Fibroblast of lung (primary cell): ENCODE measurements at places on chromosomes 2 and 18.

DNA sequence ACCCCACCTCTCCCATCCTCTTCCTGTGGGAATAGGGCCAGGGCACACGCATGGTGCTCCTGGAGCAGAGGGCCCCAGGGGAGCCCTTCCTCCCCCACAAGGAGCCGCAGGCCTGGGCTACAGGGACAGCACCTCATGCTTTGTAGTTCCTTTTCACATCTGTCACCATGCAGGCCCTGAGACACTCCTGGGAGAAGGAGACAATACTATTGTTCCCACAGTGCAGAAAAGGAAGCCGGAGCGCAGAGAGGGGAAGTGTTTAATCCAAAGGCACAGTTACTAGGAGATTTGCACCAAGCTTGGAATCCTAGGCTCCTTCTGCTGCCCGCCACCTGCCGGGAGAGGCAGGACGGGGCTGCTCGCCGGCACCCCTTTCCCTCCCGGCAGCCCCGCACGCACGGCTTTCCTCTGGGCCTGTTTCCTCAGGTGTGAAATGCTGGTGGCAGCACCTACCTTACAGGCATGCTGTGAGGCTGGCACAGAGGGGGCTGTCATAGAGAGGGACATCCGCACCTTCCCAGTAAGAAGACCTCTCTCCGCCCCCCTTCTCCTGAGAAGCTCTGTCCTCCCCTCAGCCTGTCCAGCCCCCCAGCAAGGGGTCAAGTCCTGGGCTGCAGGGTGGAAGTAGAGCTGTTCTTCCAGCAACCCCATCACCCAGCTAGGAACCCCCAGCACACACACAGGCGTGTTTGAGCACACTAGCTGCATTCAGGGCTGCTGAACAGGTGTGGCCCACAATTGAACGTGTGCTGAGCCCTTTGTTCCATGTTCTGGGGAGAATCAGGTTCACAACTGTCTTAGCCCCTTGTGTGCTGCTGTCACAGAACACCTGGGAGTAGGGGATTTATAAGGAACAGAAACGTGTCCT is 62.6 kb downstream of the SMAD7 start:
- DNase-seq, result no peak

GRCh38 chr2:150441784-150442183 is 45.7 kb downstream of the RND3 start:
- DNase-seq, result no peak

- no peak for DNase-seq
These were observed 65.4 kb downstream of the DIS3L2 start for GRCh38 chr2:232026910-232027309.

DNA sequence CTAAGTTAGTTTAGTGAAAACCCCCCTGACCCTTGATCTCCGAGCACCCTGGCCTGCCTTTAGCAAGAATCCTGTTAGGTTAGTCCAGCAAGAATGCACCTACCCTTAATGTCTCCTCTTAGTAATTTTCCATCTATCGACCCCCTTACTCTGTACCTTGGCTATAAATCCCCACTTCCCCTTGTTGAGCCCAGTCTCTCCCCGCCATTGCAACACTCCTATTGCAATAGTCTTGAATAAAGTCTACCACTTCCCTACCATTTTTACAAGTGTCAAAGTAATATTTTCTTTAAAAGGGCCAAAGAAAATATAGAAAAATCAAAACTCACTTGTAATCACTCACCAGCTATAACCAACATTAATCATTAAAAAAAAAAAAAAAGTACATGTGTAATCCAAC is 4.2 kb upstream of the ZBTB7C start:
- DNase-seq, result no peak

DNA sequence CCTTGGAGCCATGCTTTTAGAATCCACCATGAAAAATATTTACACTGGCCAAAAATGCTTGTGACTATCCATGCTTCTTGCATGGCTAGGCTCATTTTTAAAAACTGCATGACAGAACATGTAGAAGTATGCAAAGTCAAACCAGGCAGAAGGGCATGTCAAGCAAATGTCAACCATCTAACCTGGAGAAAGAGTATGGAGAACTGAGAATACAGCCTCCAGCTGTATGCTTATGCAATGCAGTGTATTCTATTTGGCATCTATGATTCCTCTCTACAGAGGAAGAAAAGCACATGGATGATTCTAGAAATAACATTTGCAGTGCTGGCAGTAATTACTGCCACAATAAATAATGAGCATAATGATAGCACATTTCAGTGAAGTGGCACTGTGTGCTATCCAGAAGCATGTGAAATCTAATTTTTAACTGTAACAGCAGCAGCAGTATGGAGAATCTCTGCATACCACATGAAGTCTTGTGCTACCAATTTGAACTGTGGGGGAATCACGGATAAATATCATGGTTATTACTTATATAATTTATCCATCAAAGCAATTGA is 87.3 kb upstream of the CCDC141 start:
- no peak for DNase-seq

DNA sequence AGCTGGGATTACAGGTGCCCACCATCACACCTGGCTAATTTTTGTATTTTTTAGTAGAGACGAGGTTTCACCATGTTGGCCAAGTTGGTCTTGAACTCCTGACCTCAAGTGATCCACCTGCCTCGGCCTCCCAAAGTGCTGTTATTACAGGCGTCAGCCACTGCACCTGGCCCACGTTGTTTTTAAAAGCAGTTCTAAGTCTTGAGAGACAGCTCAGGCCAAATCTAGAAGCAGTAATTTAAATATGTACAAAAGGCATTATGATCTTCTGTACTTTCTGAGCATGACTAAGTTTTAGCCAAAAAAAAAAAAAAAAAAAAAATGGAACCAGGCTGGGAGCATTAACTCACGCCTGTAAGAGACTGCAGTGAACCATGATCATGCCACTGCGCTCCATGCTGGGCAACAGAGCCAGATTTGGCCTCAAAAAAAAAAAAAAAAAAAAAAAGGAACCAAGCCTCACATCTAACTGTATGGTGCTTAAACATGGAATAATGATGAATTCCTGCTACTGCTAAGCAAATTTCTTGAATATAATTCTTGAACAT is 4.0 kb downstream of the ABHD3 start:
- DNase-seq, result no peak

DNA sequence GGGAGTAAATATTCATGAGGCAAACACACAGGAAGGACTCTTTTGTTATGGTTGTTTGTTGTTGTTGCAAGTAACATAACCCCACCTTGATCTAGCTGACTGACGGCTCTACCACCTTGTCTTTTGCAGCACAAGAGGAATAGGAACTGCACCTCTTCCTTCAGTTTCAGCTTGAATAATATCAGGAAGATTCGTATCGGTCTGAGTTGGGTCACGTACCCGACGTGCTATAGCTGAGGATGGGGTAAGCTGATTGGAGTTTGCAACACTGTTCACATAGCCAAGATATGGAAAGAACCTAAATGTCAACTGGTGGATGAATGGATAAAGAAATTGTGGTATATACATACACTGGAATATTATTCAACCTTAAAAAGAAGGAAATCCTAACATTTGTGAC is 14.5 kb upstream of the IL1RN start:
- DNase-seq, result no peak

DNA sequence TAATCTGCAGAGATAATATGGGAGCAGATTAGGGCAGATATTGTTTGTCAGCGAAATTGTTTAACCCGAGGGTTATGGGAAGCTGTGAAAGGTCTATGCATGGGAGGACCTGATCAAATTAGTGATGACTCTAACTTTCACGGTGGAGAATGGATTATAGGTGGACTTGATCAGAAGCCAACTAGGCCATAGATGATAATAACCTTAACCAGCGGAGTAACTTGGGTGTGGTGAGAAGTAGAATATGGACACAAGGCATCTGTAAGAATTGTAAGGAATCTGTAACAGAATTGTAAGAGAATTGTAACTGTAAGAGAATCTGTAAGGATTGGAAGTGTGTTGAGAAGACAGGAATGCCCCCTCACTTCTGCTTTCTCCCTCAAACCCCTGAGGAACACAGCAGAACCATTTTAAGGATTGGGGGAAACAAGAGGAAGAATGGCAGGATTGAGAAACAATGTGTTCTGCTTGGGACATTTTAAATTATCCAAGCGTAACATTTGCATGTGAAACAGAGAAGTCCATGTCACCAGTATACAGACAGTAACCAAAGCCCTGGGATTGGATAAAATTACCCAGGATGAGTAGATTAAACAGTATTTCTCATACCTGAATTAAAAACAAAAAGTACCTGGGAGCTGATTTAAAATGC is 14.9 kb upstream of the SLC39A10 start:
- no peak for DNase-seq

- peak; percentile 79 for DNase-seq
These were observed 1.1 kb downstream of the ITGAV start for GRCh38 chr2:186590759-186591505.

GRCh38 chr2:222707689-222708273 is 36.3 kb downstream of the MOGAT1 start:
- DNase-seq, result peak; percentile 32

- DNase-seq, result peak; percentile 81
These were observed 58.5 kb upstream of the PARD3B start for GRCh38 chr2:204486805-204487204.

GRCh38 chr2:172702451-172702850 is 33.2 kb upstream of the RAPGEF4 start:
- no peak for DNase-seq

- peak; percentile 88 for DNase-seq
These were observed 47.4 kb downstream of the TRPM8 start for GRCh38 chr2:233964581-233964980.

DNA sequence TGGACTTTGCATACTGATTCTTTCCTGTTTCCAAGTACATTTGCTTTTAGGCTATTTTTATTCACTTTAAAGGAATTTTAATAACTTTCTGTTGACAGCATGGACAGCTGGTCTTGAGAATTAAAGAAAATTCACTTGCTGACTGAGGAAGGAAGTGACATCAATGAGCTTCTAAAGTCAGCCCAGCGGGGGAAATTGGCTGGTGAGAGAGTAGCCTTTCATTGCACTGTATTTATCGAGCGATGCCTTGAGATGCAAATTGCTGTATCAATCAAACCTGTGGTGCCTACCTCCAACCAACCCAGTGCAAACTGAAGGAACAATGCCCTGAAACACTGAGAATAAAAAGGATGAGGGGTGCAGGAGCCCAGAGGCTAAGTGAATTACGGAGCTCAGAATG is 91.4 kb upstream of the AQP4 start:
- DNase-seq, result no peak

GRCh38 chr2:11647834-11648600 is 22.0 kb downstream of the NTSR2 start:
- DNase-seq, result peak; percentile 26

- no peak for DNase-seq
These were observed 87.4 kb downstream of the INO80D start for GRCh38 chr2:205998583-205998982.

- peak; percentile 77 for DNase-seq
These were observed 190.4 kb downstream of the BABAM2 start for GRCh38 chr2:28080911-28081310.

GRCh38 chr2:36981911-36982310 is 15.6 kb upstream of the STRN start:
- DNase-seq, result no peak

- peak; percentile 92 for DNase-seq
These were observed 75.3 kb upstream of the CYP26B1 start for GRCh38 chr2:72222829-72223564.

DNA sequence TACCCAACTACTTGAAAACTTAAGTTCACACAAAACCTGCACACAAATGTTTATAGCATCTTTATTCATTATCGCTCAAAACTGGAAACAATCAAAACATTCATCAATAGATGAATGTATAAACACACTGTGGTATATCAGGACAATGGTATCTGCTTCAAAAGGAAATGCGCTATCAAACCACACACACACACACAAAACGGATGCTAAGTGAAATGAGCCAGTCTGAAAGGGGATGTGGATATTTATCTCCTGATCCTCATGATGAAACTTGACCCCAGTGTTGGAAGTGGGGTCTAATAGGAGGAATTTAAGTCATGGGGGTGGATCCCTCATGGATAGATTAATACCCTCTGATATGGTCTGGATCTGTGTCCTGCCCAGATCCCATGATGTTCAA is 22.0 kb downstream of the PDCL3 start:
- DNase-seq, result no peak

DNA sequence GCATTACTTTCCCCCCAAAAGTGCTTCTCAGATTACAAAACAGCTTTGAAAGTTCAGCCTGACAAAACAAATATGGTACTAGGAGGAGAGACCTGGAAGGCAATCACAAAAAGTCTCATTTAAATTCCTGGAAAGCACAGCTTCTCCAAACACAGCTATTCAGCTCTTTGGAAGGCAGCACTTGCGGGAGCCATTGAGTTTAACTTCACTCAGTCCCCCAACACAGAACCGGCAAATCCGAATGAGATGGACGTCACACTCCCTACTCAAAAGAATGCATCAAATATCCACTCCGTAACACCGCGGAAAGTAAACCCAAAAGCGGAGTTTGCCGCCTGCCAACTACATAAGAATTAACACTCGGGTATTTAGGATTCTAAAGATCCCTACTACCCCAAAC is 638 bp downstream of the ST6GAL2 start:
- peak; percentile 34 for DNase-seq

DNA sequence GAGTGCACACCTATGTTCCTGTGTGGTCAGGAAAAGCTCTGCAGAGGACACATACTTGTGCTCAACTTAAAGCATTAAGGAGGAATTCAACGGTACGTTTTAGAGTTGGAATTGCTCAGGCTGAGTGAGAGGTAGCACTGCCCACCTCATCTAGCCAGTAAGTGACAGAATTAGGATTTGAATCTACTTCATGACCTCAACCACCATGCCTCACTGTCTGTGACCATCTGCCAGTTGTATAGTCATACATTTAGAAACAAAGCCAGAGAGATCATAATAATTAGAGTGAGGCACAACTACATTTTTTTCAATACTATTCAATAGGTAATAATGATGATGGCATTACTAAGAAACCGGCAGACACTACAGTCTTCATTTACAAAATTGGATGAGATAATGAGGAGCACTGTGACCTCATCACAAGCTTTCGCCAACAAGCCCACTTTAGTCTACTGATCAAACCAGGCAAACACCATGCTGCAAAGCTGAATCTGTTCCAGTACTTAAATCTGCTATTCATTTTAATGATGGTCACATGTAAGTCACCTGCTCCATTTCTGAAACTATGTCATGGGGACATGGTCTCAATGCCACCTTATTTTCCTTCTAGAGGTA is 1018.4 kb downstream of the TMEM182 start:
- DNase-seq, result no peak
